ENCODE measurements at places on chromosomes 3 and 15.
A peak's percentile ranks its signal among the peaks of the same experiment; 100 is the strongest.

DNA sequence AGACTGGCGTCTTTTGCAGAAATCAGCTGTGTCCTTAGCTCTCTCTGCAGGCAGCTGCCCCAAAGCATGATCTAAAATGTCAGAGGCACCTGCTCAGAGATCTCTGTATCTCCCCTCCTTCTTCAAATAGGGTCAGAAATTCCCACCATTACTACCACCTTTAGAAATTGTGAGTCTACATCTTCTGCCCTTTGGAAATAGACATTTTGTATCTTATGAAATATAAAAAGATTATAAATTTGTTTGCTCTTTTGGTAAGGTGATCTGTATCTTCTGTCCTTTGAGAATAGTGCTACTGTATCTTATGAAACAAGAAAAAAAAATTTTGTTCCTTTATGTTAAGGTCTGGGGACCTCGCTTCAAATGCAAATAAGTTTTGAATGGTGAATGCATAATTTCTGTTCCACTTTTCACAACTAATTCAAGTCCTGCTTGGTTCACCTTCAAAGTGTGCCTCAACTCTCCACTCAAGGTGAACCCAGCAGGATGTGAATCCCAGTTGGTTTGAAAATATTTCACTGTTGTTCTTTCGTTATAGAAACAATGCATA is 28.3 kb upstream of the GPD1L start:
- no peak for DNase-seq

DNA sequence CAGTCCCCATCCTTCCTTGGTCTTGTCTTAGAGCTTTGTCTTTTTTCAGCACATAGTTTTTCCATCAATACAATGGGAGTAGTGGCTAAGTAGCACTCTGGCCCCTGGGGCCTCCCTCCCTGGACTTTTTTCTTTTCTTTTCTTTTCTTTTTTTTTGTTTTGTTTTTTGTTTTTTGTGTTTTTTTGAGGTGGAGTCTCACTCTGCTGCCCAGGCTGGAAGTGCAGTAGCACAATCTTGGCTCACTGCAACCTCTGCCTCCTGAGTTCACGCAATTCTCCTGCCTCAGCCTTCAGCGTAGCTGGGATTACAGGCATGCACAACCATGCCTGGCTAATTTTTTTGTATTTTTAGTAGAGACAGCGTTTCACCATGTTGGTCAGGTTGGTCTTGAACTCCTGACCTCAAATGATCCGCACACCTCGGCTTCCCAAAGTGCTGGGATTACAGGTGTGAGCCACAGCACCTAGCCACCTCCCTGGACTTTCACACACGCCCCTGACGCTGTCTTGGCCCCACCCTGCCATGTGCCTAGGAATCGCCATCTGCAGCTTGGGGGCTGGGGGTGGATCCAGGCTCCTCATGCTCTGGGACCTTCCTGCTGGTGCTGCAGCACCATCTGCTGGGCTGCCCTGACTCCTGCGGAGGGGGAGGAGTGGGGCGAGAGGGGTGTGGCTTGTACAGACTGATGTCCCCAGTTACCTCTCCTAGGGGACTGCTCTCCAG is 2.8 kb downstream of the C15orf39 start:
- peak; percentile 82 for DNase-seq

DNA sequence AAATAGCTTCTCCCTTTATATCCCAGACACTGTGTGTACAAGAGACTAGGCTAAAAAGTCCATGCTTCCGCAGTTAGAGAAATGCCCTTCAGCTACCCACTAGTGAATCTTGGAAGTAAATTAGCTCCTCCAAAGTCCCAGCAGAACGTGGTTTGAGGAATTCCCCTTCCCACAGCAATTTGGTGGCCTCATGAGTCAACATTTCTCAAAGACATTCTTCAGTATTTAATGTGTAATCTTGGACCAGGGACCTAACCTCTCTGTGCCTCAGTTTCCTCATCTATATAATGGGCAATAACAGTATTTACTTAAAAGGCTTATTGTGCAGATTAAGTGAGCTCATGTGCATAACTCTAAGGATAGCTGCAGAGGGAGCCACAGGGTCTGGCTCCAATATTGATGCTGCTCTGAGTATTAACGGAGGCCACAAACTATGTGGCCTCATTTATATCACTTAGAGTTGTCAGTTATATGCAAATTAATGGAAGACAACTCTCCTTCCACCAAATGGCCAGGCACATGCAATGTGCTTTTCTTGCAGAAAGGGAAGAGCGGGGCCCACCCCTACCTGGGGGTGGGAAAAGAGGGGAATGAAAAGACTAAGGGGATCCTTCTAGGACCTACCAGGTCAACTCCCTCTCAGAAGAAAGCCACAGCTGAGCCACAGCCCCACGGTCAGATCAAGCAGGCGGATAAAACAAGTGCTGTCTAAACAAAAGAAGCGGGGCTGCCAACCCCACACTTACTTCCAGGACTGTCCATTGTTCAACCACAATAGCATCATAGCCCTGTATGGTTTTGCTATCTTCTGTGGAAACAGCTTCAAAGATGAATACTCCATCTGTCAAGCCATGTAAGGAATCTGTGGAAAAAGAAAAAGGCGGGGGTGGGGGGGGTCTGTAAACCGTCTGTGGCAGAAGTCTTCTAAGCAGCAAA is 92.4 kb downstream of the OXNAD1 start:
- no peak for DNase-seq

- DNase-seq, result no peak
Observed at GRCh38 chr3:127689266-127689860, 16.6 kb downstream of the ABTB1 start.

DNA sequence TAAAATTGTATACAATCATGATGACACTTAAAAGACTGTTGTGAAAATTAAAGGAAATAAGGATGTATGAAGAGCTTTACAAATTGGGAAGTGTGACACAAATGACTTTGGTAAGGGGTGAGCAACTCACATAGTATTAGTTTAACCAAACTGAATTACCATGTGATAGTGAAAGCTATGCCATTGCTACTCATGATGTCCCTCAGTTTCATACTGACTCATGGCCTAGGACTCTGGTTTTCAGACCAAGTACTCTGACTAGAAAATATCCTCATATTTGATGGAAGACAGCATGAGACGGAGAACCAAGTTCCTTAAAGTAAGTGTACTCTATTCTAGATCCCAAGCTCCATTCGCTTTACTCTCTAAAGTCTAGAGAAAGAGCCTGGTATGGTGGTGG is 203.2 kb upstream of the ICE2 start:
- DNase-seq, result no peak

GRCh38 chr3:88301996-88302393 is 152.2 kb downstream of the C3orf38 start:
- no peak for DNase-seq

GRCh38 chr15:90987561-90988141 is 6.7 kb downstream of the PRC1 start:
- no peak for DNase-seq
